A549 treated with GW870086 at 1 μM for 4 hours (cell line): ENCODE measurements at places on chromosomes 7 and 10. TPM values are rescaled to one million over a fixed set of nuclear protein-coding genes. Genes with fewer than 3 reads are reported as not detected.

Gene CLIP2
- 11.7 to 17.4 TPM (median 15.2 TPM) in 5 replicates for total RNA-seq

Gene WNT8B
- total RNA-seq: not detected in 5 replicates

Gene LIPJ
- total RNA-seq: not detected in 5 replicates

Gene SLIT1
- 0.03 to 0.17 TPM (median 0.09 TPM) in 4 of 5 replicates, not detected in the other for total RNA-seq

Gene DDC
- 0.63 to 2.3 TPM (median 1.1 TPM) in 5 replicates for total RNA-seq

Gene GPRIN2
- 30.6 to 40.9 TPM (median 37.8 TPM) in 5 replicates for total RNA-seq

Gene ITGB1
- total RNA-seq: 646 to 1,037 TPM (median 960 TPM) in 5 replicates

Gene GPR15LG
- not detected in 5 replicates for total RNA-seq

Gene OR2A1
- not detected in 5 replicates for total RNA-seq

Gene BTBD16
- total RNA-seq: 0.48 to 1.7 TPM (median 0.81 TPM) in 5 replicates

Gene CDK6
- 10.0 to 15.1 TPM (median 13.5 TPM) in 5 replicates for total RNA-seq

Gene TMEM236
- total RNA-seq: 0.02 to 0.05 TPM (median 0.05 TPM) in 4 of 5 replicates, not detected in the other

Gene LARP4B
- total RNA-seq: 30.7 to 37.6 TPM (median 37.2 TPM) in 5 replicates

Gene ALKBH4
- 9.1 to 14.4 TPM (median 11.4 TPM) in 5 replicates for total RNA-seq

Gene ZNF485
- total RNA-seq: 1.1 to 2.2 TPM (median 1.9 TPM) in 5 replicates

Gene AKR1C4
- 0.10 to 0.32 TPM (median 0.24 TPM) in 5 replicates for total RNA-seq

Gene FXYD4
- total RNA-seq: not detected in 5 replicates

Gene ZNF800
- total RNA-seq: 9.7 to 12.1 TPM (median 10.8 TPM) in 5 replicates

Gene TAS2R5
- total RNA-seq: 0.37 to 0.51 TPM (median 0.41 TPM) in 5 replicates

Gene TRPV6
- total RNA-seq: not detected in 5 replicates

Gene CALML5
- not detected in 5 replicates for total RNA-seq

Gene SPDYE11
- total RNA-seq: not detected in 5 replicates

Gene RBP3
- total RNA-seq: not detected in 5 replicates

Gene ABCF2
- total RNA-seq: 61.3 to 66.0 TPM (median 62.7 TPM) in 5 replicates

Gene SEMA3C
- 44.9 to 71.7 TPM (median 64.4 TPM) in 5 replicates for total RNA-seq

Gene HECW1
- 14.9 to 18.6 TPM (median 16.7 TPM) in 5 replicates for total RNA-seq

Gene OR6B1
- total RNA-seq: not detected in 5 replicates

Gene CPED1
- total RNA-seq: not detected in 5 replicates

Gene HHEX
- total RNA-seq: 12.0 to 13.9 TPM (median 12.4 TPM) in 5 replicates

Gene AS3MT
- 3.2 to 4.6 TPM (median 4.2 TPM) in 5 replicates for total RNA-seq

Gene PTPN20
- 3.7 to 4.7 TPM (median 4.1 TPM) in 5 replicates for total RNA-seq

Gene PITX3
- 0.40 to 0.89 TPM (median 0.85 TPM) in 5 replicates for total RNA-seq

Gene ITGB8
- 0.89 to 1.5 TPM (median 1.3 TPM) in 5 replicates for total RNA-seq

Gene DGKB
- not detected in 5 replicates for total RNA-seq

Gene ATG9B
- 0.31 to 1.3 TPM (median 0.58 TPM) in 5 replicates for total RNA-seq

Gene PAPSS2
- 17.2 to 23.2 TPM (median 21.4 TPM) in 5 replicates for total RNA-seq

Gene BEND7
- 8.1 to 11.0 TPM (median 9.3 TPM) in 5 replicates for total RNA-seq

Gene ZNF786
- total RNA-seq: 5.5 to 6.4 TPM (median 6.1 TPM) in 5 replicates

Gene CFAP43
- 0.16 to 0.36 TPM (median 0.23 TPM) in 5 replicates for total RNA-seq

Gene IL6
- 0.94 to 2.0 TPM (median 1.2 TPM) in 5 replicates for total RNA-seq

Gene PSD
- 0.39 to 0.80 TPM (median 0.50 TPM) in 5 replicates for total RNA-seq

Gene C10orf67
- total RNA-seq: 0.05 to 0.17 TPM (median 0.08 TPM) in 3 of 5 replicates, not detected in the others

Gene GPR85
- not detected in 5 replicates for total RNA-seq

Gene SFTPD
- total RNA-seq: 0.09 to 0.26 TPM (median 0.22 TPM) in 4 of 5 replicates, not detected in the other

Gene GATA3
- 3.2 to 4.3 TPM (median 3.9 TPM) in 5 replicates for total RNA-seq

Gene PPP1R3A
- total RNA-seq: not detected in 5 replicates

Gene KNDC1
- total RNA-seq: 0.61 to 2.0 TPM (median 1.1 TPM) in 5 replicates

Gene XRCC2
- total RNA-seq: 3.3 to 5.5 TPM (median 4.7 TPM) in 5 replicates

Gene RSPH10B2
- total RNA-seq: 0.06 to 0.09 TPM (median 0.06 TPM) in 3 of 5 replicates, not detected in the others

Gene IGFBP3
- total RNA-seq: 126 to 190 TPM (median 166 TPM) in 5 replicates

Gene ANKRD22
- total RNA-seq: 0.41 to 0.87 TPM (median 0.58 TPM) in 5 replicates

Gene CHRM2
- total RNA-seq: not detected in 5 replicates

Gene HMX3
- total RNA-seq: 0.19 TPM in 1 of 5 replicates, not detected in the others

Gene KIAA1549
- total RNA-seq: 4.9 to 6.8 TPM (median 6.2 TPM) in 5 replicates

Gene MSMB
- total RNA-seq: 0.51 TPM in 1 of 5 replicates, not detected in the others

Gene DRGX
- 0.05 TPM in 1 of 5 replicates, not detected in the others for total RNA-seq

Gene SPDYE2
- total RNA-seq: not detected in 5 replicates

Gene BLOC1S2
- total RNA-seq: 93.1 to 110 TPM (median 107 TPM) in 5 replicates

Gene TLX1
- total RNA-seq: not detected in 5 replicates

Gene OGDHL
- 0.13 to 0.49 TPM (median 0.21 TPM) in 5 replicates for total RNA-seq
